ENCODE measurements at places on chromosomes 2 and 18.

DNA sequence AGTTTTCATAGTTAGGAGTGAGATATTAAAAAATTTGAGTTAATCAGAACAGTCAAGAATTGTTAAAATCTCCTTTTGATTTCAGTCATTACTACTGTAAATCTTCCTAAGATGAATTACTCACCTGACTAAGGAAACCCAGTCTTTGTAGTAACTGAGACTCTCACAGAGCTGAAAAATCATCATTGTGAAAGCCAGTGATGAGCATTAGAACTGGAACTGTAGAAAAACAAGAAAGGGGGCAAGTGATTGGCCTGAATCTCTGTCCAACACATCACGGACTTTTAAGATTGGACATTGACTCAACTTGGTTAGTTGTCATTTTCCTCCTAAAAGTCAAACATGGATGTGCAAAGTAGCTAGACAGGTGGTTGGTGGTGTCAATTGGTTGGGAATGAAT is 21.9 kb downstream of the SETBP1 start:
- no peak for DNase-seq

DNA sequence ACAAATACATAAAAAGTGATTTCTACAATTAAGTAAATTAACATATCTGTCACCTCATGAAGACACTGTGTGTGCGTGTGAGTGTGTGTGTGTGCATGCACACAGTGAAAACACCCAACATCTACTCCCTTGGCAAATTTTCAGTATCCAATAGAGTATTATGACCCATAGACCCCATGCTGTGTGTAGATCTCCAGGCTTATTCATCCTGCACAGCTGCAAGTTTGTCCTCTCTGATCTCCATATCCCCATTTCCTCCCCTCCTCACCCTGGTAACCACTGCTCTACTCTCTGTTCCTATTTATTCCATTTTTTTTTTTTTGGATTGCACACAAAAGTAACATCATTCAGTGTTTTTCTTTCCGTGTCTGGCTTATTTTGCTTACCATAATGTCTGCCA is 391.0 kb downstream of the SOX11 start:
- no peak for DNase-seq

DNA sequence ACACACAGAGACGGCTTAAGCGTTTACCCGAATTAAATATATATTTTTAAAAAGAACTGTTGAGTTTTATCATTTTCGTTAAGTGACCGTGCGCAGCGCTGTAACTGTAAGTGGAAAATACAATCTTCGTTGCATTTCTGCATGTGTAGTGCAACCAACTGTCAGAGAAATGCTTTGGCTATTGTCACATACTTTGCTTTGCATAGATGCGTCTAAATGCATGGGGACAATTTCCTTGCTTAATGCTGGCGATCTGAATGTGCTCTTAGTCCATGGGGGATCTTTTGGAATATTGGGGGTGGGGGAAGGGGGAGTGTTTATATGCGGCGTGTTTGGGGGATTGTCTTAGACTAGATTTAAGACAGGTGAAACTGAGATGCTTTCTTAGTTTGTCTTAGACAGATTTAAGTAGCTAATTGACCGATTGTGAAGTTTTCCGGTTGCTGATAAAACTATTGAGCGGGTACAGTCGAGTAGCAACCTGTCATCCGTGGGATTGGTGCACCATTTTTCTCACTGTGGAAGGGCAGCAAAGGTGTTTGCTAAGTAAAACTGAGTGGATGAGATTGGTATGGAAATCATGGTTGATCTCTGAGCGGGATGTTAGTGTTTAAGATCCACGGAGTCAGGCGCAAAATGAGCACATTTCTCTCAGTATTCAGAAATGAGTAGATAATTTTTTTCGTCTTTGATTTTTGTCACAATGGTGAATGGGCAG is 476 bp downstream of the VSNL1 start:
- no peak for DNase-seq

DNA sequence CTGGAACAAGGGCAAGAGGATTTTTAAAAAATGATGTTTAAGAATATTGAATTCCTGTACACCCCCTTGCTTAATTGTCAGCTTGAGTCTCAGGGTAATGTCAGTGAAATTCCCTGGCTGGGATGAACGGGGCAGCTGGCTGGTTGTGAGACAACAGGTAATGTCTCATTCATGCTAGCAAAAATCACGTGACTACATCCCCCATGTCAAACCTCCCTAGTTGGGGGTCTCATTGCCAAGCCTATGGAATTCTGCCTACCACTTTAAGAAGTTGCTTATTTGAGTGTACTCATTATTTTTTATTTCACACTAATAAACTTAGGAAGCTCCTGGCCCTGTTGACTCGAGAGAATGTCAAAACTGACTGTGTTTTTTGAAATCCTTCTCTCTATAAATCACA is 218.3 kb downstream of the ICOS start:
- no peak for DNase-seq
